ENCODE measurements at places on chromosomes 7 and 10.
A peak's percentile ranks its signal among the peaks of the same experiment; 100 is the strongest.

- DNase-seq = no peak
Measured at GRCh38 chr10:23381298-23382040, 36.9 kb upstream of the C10orf67 start.

- DNase-seq = no peak
Measured at GRCh38 chr7:51029701-51030191, 247.1 kb upstream of the GRB10 start.

GRCh38 chr7:128954830-128955802 is 17.4 kb downstream of the IRF5 start:
- no peak for DNase-seq

DNA sequence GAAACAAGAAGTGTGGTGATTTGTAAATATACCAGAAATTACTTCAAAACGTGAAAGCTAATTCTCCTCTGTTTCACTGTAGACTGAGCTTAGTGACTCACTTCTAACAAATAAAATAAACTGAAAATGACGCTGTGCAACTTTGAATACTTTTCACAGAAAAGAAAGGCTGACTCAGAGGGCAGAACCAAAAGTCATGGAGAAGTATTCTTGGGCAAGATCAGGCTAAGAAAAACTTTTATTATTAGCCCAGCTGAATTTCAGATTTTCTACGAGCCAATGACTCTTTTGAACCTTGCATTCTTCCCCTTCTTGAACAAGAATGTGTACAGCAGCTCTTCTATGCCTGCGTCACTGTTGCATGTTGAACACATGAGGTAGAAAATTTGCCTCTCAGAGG is 527.3 kb upstream of the GHITM start:
- no peak for DNase-seq

GRCh38 chr10:43043342-43043772 is 33.5 kb upstream of the RET start:
- DNase-seq = peak; percentile 29
